Stimulated activated CD8-positive, alpha-beta memory T cell treated with anti-CD3 and anti-CD28 coated beads, Interleukin-7, amount 100 ng/mL, for 24 hours (primary cell): ENCODE measurements at places on chromosomes 6 and 20.

GRCh38 chr6:136529710-136530109 lies 20.5 kb downstream of the MAP7 start:
- no peak for DNase-seq

- DNase-seq, result no peak
Observed at GRCh38 chr20:3106658-3107463, 22.3 kb upstream of the AVP start.

DNA sequence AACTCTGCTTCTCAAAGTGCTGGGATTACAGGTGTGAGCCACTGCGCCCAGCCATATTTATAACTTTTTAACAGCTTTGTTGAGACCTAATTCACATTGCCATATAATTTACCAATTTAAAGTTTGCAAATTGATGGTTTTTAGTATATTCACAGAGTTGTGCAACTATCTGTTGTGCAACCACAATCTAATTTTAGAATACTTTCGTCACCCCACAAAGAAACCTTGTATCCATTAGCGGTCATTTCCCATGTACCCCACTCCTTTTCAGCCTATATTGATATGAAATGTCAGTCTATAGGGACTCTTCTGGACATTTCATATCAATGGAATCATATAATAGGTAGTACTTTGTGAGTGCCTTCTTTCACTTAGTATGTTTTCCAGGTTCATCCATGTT lies 55.8 kb downstream of the FOXO3 start:
- no peak for DNase-seq

GRCh38 chr20:57322476-57322875 lies 7.1 kb upstream of the SPO11 start:
- DNase-seq, result no peak

- DNase-seq, result no peak
Observed at GRCh38 chr6:127520066-127520465, 931 bp upstream of the MTCL3 start.

DNA sequence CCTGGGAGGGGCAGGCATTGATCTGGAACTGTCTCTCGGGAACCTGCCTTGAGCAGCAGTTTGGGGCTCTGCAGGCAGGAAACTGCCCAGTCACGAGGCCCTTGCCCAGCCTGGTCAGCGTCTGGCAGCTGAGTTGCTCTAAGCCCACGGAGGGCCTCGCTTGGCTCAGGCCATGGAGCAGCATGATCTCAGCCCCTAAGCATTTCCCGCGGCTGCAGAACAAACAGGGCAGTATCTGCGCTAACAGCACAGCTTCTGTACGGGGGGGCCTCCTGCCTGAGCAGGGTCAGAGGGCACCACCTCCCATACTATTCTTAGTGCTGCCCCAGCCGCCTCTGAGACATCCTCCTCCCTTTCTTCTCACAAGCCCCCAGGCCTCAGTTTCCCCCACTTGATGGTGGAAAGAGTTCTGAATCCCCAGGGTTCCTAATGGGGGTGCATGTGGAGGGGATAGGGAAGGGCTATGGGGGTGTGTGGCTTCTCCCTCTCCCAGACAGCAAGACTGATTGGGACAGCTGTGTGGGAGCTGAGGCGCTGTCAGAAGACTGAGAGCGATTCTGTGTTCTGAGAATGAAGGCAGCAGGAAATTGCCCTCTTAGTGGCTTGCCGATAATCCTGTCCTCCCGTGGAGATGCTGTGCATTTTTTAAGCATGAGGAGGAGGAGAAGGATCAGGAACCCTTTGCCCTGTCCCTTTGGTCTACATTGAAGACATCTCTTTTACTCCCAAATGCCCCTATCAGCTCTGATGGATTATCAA lies 46.4 kb downstream of the MOCS1 start:
- no peak for DNase-seq

DNA sequence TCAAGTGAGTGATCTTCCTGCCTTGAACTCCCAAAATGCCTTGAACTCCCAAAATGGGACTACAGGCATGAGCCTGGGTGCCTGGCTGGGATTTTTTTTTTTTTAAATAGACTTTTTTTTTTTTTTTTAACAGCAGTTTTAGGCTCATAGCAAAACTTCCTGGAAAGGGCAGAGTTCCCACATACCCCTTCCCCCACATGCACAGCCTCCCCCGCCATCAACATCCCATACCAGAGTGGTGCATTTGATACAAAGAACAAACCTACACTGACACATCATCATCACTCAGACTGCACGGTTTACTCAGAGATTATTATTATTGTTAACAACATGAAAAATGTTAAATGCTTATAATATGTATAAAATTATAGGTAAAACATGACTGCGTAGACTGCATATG lies 26.0 kb downstream of the UQCC1 start:
- no peak for DNase-seq

GRCh38 chr6:166760288-166760687 lies 133.2 kb upstream of the RPS6KA2 start:
- DNase-seq, result no peak

DNA sequence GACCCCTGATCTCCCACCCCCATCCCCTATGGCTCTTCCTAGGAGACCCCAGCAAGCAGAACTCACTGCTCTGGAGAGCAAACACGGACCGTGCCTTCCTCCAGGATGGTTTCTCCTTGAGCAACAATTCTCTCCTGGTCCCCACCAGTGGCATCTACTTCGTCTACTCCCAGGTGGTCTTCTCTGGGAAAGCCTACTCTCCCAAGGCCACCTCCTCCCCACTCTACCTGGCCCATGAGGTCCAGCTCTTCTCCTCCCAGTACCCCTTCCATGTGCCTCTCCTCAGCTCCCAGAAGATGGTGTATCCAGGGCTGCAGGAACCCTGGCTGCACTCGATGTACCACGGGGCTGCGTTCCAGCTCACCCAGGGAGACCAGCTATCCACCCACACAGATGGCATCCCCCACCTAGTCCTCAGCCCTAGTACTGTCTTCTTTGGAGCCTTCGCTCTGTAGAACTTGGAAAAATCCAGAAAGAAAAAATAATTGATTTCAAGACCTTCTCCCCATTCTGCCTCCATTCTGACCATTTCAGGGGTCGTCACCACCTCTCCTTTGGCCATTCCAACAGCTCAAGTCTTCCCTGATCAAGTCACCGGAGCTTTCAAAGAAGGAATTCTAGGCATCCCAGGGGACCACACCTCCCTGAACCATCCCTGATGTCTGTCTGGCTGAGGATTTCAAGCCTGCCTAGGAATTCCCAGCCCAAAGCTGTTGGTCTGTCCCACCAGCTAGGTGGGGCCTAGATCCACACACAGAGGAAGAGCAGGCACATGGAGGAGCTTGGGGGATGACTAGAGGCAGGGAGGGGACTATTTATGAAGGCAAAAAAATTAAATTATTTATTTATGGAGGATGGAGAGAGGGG lies 1.4 kb downstream of the LTA start:
- DNase-seq, result no peak

- DNase-seq, result no peak
Observed at GRCh38 chr6:82144852-82145340, 102.6 kb downstream of the IBTK start.

DNA sequence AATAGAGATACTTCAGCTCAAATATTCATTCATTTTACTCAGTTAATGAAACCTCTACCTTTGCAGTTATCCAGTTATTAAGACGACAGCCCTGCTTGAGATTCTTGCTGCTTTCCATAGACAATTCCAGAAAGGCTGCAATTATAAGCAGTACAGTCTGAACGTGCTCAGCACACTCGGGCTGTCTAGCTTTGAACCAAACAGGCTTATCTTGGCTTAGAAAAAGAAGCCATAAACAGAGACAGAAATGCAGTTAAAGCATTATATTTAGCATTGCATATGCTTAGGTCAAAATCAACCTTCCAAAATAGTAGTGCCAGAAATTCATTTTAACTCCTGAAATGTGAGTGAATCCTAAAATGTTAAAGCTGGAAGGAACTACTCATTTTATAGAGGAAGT lies 204.1 kb upstream of the KCNQ5 start:
- DNase-seq, result no peak
